ENCODE measurements at places on chromosomes 1 and 21. TPM values are rescaled to one million over a fixed set of nuclear protein-coding genes. Genes with fewer than 3 reads are reported as not detected.

DNA sequence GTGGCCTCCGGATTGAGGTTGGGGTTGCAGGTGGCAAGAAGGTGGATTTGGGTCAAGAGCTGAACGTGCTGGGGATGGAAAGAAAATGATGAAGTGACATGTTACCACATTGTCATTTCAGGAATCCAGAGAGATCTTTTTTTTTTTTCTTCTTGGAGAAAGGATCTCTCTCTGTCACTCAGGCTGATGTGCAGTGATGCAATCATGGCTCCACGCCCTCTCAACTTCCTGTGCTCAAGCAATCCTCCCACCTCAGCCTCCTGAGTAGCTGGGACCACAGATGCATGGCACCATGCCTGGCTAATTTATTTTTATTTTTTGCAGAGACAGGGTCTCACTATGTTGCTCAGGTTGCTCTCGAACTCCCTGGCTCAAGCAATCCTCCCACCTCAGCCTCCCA lies 80.6 kb downstream of the GON4L start:
- no peak overlapping the region for H3K4me3 ChIP-seq
- H3K4me1 ChIP-seq: peaks cover 12% of the 10 kb centered on the region
- H3K36me3 ChIP-seq: peaks cover 61% of the 10 kb centered on the region
- no peak for DNase-seq
- H3K27ac ChIP-seq: no peak overlapping the region
- no peaks in the 10 kb centered on the region for H3K27me3 ChIP-seq

DNA sequence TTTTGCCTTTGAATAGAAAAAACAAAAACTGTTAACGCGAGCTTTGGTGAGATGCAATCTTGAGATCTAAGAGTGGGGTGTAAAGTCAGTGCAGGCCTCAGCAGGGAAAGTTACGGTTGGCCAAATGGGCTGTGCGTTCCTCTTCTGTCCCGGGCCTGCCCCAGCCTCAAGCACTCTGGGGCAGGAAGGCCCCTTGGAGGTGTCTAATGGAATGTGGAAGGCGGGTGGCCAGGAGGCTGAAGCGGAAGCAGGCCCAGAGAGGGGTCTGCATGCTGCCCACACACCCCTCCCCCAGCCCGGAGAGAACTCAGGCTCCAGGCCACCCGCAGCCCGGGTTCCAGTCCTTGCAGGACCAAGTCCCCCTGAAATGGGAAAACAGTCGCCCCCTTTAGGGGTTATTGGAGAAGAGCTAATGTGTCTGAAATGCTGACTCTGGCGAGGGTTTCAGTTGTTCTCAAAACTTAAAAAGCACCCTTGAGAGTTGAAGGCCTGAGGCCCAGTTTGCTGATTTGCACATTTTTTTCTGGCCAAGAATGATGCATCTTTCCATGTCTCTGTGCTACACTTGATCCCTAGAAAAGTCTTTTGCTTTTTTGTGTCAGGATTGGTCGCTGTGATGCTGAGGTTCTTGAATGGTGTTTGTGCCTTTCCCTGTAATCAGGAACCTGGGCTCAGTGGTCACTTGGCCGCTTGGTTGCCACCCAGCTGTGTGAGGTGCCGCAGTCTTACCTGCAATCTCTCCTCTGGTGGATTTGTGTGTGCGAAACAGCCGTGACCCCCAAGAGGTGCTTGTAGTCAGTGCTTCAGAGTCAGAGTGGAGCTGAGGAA lies 2.0 kb downstream of the COL18A1 start:
- peaks cover 4% of the 10 kb centered on the region for H3K27me3 ChIP-seq
- H3K4me3 ChIP-seq: no peak overlapping the region
- peaks cover 17% of the 10 kb centered on the region for H3K4me1 ChIP-seq
- H3K36me3 ChIP-seq: peaks cover 7% of the 10 kb centered on the region
- H3K27ac ChIP-seq: no peak overlapping the region

DNA sequence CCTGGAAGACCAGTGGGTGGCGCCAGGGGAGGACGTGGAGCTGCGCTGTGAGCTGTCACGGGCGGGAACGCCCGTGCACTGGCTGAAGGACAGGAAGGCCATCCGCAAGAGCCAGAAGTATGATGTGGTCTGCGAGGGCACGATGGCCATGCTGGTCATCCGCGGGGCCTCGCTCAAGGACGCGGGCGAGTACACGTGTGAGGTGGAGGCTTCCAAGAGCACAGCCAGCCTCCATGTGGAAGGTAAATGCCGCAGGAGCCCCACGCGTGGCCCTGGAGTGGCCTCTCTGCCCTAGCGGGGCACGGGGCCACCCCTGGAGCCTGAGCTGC lies 75.2 kb downstream of the OBSCN start:
- H3K27me3 ChIP-seq: no peaks in the 10 kb centered on the region
- H3K36me3 ChIP-seq: no peaks in the 10 kb centered on the region

DNA sequence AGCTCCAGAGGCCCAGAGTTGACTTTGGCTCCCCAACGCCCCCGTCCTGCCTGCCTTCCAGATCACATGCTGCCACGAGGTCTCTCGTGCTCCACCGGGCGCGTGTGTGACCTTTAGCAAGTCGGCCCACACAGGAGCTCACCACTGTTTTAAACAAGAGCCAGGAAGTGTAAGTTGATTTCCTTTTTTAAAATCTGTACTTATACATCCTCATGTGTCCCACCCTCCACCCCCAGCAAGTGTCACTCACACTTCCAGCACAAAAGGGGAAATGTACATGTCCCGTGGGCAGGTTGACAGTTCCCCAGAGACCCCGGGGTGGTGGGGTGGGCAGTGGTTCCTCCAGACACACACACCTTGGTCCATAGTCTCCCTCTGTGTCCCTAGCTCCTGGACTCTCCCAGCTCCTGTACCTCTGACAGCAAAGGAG lies 84.4 kb downstream of the STUM start:
- H3K4me1 ChIP-seq: 0 out of 2 replicates have a peak, but pooled peaks cover 3% of the 10 kb centered on the region
- no peak overlapping the region for H3K4me3 ChIP-seq
- peaks cover 3% of the 10 kb centered on the region for H3K36me3 ChIP-seq
- H3K27me3 ChIP-seq: no peaks in the 10 kb centered on the region

DNA sequence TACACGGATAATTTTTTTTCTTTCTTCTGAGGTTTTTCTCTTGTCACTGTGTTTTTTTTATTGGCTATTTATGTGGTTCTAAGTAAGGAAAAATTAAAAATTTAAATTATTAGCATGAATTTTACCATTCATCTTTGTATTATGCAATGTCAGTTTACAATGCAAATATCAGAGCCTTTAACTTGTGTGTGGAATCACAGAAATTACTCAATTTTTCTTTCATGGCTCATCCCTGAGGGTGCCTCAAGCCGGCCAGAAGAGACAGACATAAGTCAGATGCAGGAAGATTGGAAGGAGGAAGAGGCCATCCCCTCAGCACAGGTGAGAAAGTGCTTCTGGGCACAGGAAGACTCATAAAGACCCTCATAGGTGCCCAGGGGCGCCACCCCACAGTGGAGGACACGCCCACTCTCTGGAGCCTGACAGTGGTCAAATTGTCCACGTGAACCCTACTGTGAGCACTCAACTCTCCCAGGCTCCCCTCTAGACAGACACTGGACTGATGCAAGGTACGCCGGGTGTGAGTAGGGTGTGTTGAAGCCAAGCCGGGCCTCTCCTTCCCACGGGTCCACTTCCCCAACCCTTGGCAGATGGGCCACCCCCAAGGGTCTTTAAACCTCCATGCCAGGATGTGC lies 9.5 kb upstream of the LDLRAP1 start:
- no peaks in the 10 kb centered on the region for H3K27me3 ChIP-seq
- DNase-seq: no peak
- no peak overlapping the region for H3K4me3 ChIP-seq
- H3K27ac ChIP-seq: no peak overlapping the region

Gene NEK2
- total RNA-seq: 75.1 TPM

GRCh38 chr1:174999936-175000696 lies at the start of gene CACYBP:
CACYBP (plus strand) TSS chr1:174999947; CDS start chr1:175000181, 234 bp downstream.
- H3K27me3 ChIP-seq: no peaks in the 10 kb centered on the region
- peaks cover 37% of the 10 kb centered on the region for H3K4me1 ChIP-seq
- DNase-seq: no peak
- peaks cover 28% of the 10 kb centered on the region for H3K36me3 ChIP-seq
- H3K4me3 ChIP-seq: peak within 1 kb of the TSS; percentile 83

GRCh38 chr1:109764561-109765482 lies 1.1 kb upstream of the EPS8L3 start:
- H3K4me3 ChIP-seq: no peak overlapping the region
- peak; percentile 41 for DNase-seq
- H3K27ac ChIP-seq: no peak overlapping the region
- no peaks in the 10 kb centered on the region for H3K27me3 ChIP-seq

- H3K27me3 ChIP-seq: no peaks in the 10 kb centered on the region
- DNase-seq: no peak
- peaks cover 72% of the 10 kb centered on the region for H3K4me1 ChIP-seq
- H3K4me3 ChIP-seq: no peak overlapping the region
- no peaks in the 10 kb centered on the region for H3K36me3 ChIP-seq
These were observed 43.1 kb downstream of the ZNF281 start for GRCh38 chr1:200366577-200367253.

DNA sequence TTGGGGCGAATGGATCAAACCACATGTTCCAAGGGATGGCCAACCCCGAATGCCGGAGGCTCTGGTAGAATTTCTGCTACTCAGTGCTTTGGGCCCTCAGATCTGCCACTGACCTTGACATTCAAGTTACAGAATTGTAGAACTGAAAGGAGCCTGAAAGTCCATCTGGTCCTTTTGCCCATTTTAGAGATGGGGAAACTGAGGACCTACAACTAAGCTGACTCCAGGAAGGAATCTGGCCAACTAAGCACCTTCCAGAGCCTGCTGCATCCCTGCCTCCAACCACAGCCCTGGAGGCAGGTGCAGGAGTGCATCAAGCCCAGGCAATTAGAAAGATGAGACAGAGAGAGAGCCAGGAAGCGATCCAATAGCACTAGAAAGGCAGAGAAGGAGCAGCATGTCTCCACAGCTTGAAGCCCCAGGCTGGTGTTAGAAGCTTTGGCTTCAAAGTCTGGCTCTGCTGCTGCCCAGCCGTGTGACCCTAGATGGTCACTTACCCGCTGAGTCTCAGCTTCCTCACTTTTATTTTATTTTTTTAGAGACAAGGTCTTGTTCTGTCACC lies 1.3 kb upstream of the CTRC start:
- H3K36me3 ChIP-seq: peaks cover 7% of the 10 kb centered on the region
- no peak overlapping the region for H3K27ac ChIP-seq
- H3K27me3 ChIP-seq: no peaks in the 10 kb centered on the region
- no peak overlapping the region for H3K4me3 ChIP-seq
- no peak for DNase-seq
